Kidney (tissue), 22 donors: ENCODE measurements at places on chromosomes 16 and 17.

DNA sequence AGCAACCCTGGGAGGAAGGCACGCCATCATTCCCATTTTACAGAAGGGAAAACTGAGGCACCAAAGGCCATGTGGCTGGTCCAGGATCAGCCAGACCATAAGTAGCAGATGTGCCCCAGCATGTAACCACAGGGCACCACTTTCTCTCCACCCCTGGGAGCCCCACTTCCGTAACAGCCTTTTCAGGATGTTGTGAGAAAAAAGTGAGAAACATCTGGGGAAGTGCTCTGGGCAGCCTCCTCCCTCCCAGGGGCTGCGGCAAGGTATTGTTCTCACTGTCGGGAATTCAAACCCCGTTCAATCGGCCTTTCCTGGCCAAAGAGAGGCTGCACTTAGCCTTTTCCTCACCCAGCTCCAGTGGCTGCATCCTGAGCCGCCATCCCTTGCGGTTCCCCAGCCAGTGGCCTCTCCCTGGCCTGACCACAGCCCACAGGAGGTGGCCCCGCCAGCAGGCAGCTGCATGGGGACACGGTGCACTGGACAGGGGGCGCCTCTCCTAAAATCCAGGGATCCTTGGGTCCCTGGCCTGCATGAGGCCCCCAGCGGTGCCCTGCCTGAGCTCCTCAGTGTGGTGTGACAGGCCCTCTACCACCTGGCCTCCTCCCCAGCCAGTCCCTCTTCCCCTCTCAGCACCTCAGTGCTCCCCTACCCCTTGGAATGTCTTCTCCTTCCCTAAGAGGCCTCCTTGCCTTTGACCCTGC is 5.7 kb upstream of the CDH5 start:
- no peaks in the 10 kb centered on the region for H3K27me3 ChIP-seq
- no peaks in the 10 kb centered on the region for H3K36me3 ChIP-seq
- no peak overlapping the region for H3K4me3 ChIP-seq
- no peak for DNase-seq
- no peaks in the 10 kb centered on the region for H3K4me1 ChIP-seq

DNA sequence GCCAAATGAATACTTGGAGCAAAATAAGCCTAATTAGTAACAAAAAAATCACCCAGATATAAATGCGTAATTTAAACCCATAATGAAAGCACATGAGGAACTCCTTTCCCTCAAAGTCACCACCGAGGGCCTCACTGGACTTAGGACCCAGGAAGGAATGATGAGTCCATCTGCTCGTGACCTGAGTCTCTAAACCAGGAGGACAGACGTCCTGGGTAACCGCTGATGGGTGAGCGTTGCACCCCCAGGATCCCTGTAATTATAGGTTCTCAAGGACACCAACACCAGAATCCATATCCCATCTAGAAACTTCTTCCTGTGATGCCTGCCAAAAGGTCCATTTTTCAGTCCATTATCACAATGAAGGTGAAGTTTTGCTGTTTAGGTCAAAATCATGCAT is 121.4 kb downstream of the ZNF778 start:
- H3K36me3 ChIP-seq: no peaks in the 10 kb centered on the region
- H3K4me3 ChIP-seq: no peak overlapping the region
- no peak for DNase-seq
- H3K27ac ChIP-seq: no peak overlapping the region
- H3K4me1 ChIP-seq: peaks cover 4% of the 10 kb centered on the region
- H3K27me3 ChIP-seq: no peaks in the 10 kb centered on the region

DNA sequence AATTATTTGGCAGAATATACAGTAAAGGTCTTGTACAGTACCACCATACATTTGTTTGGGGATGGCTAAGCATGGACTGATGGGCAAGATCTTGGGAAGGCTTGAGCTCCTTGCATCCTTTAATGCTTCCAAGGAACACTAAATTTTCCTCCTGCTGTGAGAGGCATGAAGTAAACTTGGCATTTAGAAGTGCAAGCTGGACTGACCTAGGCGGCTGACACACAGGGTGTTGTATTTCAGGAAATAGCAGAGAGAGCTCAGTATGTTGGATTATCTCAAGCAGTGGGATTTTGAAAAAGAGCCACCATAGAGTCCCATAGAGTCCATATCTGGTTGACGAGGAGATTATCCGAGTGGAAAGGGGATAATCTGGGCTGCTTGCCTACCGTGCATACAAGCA is 2137.1 kb downstream of the TP53TG3F start:
- H3K36me3 ChIP-seq: no peaks in the 10 kb centered on the region
- H3K4me3 ChIP-seq: no peak overlapping the region
- H3K27ac ChIP-seq: no peak overlapping the region
- H3K27me3 ChIP-seq: no peaks in the 10 kb centered on the region

DNA sequence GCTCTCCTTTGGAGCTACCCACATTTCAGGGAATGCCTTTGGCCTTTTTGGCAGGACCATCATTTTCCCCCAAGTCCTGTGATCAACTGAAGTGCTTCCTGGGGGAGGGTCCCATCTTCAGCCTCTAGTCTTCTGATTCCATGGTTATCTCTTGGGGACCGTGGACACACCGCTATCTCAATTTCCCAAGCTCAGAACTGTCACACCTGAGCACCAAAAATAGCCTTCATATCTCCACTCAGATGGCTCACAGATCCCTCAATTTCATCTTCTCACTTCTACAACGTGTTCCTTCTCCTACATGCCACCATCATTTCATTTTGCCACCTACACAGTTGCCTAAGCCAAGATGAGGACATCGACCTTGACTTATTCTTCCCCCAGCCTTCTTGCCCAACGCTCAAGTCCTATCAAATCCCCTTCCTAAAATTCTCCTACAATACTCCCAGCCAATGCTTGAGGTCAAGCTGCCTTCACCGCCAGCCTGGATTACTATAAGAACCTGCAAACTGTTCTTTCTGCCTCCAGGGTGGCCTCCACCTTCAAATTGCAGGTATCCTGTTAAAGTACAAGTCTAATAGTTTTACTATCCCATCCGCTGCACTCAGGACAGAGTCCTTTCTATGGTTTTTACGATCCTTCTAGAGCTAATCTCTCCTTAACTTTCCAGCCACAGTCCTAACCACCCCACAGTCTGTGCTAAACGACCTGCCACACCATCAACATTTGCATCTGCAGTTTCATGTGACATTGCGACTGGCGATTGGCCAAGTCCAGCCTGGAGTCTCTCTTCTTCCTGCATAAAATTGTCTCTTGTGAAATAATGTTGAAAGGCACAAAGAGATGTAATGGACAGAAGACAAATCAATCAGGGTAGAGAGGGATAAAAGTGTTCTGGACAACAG is 6.2 kb downstream of the ATP6V0D1 start:
- H3K36me3 ChIP-seq: no peaks in the 10 kb centered on the region
- no peaks in the 10 kb centered on the region for H3K4me1 ChIP-seq
- H3K27ac ChIP-seq: no peak overlapping the region
- DNase-seq: no peak
- H3K4me3 ChIP-seq: no peak overlapping the region

GRCh38 chr17:57810721-57811637 is 38.9 kb downstream of the MRPS23 start:
- H3K4me3 ChIP-seq: peak overlapping the region; percentile 25
- H3K36me3 ChIP-seq: no peaks in the 10 kb centered on the region
- peak; percentile 64 for DNase-seq
- no peaks in the 10 kb centered on the region for H3K27me3 ChIP-seq
- H3K27ac ChIP-seq: peak overlapping the region; percentile 69

GRCh38 chr17:62882284-62882683 is 74.2 kb upstream of the MARCHF10 start:
- no peaks in the 10 kb centered on the region for H3K27me3 ChIP-seq
- no peaks in the 10 kb centered on the region for H3K4me1 ChIP-seq
- DNase-seq: no peak
- H3K4me3 ChIP-seq: no peak overlapping the region
- H3K27ac ChIP-seq: no peak overlapping the region
- no peaks in the 10 kb centered on the region for H3K36me3 ChIP-seq

- H3K4me3 ChIP-seq: no peak overlapping the region
- H3K4me1 ChIP-seq: no peaks in the 10 kb centered on the region
- no peaks in the 10 kb centered on the region for H3K27me3 ChIP-seq
Measured at GRCh38 chr16:19219836-19220235, 51.8 kb downstream of the SYT17 start.

- peaks cover 2% of the 10 kb centered on the region for H3K36me3 ChIP-seq
- no peak for DNase-seq
- H3K4me1 ChIP-seq: no peaks in the 10 kb centered on the region
- H3K27me3 ChIP-seq: no peaks in the 10 kb centered on the region
Measured at GRCh38 chr17:37146086-37147064, 197.6 kb downstream of the AATF start.

- no peaks in the 10 kb centered on the region for H3K36me3 ChIP-seq
- peak overlapping the region; percentile 67 for H3K27ac ChIP-seq
- H3K27me3 ChIP-seq: no peaks in the 10 kb centered on the region
- peaks cover 4% of the 10 kb centered on the region for H3K4me1 ChIP-seq
- no peak overlapping the region for H3K4me3 ChIP-seq
Measured at GRCh38 chr17:67442787-67443624, 65.9 kb downstream of the PITPNC1 start.

- no peak for DNase-seq
- peaks cover 15% of the 10 kb centered on the region for H3K4me1 ChIP-seq
- no peaks in the 10 kb centered on the region for H3K36me3 ChIP-seq
- no peak overlapping the region for H3K27ac ChIP-seq
Measured at GRCh38 chr16:75004460-75004859, 5.6 kb downstream of the ZNRF1 start.

DNA sequence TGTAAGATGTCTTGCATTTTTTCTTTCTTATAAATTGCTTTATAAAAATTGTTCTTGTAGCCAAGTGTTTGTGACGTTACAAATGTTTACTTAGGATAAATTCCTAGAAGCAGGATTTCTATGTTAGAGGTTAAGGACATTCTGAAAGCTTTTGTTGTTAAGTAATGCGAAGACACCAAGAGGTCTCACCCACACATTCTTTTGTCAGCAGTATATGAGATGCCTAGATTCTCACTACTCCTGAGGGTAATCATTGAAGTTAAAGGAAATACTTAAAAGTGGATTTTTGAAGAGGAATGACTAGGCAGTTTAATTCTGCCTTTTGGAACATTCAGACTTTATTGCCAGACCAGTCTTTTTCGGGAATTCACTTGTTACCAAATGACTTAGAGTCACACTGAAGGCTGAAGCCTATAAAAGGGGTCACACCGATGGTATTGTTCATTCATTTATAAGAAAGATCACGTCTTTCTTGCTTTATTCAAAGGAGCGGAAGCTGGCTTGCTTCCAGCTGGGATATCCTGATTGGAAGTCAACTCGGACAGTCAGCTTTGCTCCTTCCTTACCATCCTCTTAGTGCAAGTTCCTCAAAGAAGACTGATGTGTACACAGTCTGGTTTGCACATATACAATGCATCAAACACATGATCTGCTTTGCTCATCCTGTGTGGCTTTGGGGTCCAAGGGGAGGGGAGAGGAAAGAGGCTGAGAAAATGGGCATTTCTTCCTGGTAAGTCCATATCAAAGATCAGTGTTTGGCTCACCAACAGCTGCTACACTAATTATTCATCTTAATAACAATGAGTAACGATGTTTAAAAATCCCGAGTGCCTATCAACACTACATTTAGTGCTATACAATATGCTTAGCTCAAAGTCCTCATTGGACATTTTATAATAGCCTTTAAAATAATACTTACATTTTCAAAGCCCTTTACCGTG is 160.0 kb downstream of the MAP2K6 start:
- no peak for DNase-seq
- no peaks in the 10 kb centered on the region for H3K36me3 ChIP-seq
- no peak overlapping the region for H3K4me3 ChIP-seq
- H3K4me1 ChIP-seq: peaks cover 15% of the 10 kb centered on the region

DNA sequence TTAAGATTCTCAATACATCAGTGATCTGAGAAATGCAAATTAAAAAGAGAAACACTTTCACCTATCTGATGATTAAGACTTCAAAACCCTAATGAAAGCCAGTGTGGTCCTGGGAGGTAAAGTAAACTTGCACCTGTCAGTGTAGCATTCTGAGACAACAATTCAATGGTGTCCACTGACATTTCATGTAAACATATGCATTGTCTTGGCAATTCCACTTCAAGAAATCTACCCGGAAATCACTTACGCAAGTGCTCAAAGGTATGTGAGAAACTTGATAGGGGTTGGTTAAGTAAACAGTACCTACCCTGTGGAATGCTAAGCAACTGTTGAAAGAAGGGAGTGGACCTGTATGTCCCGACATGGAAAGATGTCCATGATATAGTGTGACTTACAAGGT is 2.1 kb downstream of the ST6GALNAC1 start:
- H3K4me1 ChIP-seq: peaks cover 9% of the 10 kb centered on the region
- no peak overlapping the region for H3K4me3 ChIP-seq
- peak; percentile 80 for DNase-seq
- no peak overlapping the region for H3K27ac ChIP-seq

GRCh38 chr16:29784901-29785500 is 5.5 kb upstream of the KIF22 start:
- no peaks in the 10 kb centered on the region for H3K36me3 ChIP-seq
- peak; percentile 81 for DNase-seq
- H3K4me3 ChIP-seq: peak overlapping the region; percentile 49

- H3K4me3 ChIP-seq: no peak overlapping the region
- no peaks in the 10 kb centered on the region for H3K27me3 ChIP-seq
- peaks cover 12% of the 10 kb centered on the region for H3K36me3 ChIP-seq
- no peak for DNase-seq
- no peak overlapping the region for H3K27ac ChIP-seq
Measured at GRCh38 chr16:30969246-30969842, 11.8 kb downstream of the SETD1A start.

DNA sequence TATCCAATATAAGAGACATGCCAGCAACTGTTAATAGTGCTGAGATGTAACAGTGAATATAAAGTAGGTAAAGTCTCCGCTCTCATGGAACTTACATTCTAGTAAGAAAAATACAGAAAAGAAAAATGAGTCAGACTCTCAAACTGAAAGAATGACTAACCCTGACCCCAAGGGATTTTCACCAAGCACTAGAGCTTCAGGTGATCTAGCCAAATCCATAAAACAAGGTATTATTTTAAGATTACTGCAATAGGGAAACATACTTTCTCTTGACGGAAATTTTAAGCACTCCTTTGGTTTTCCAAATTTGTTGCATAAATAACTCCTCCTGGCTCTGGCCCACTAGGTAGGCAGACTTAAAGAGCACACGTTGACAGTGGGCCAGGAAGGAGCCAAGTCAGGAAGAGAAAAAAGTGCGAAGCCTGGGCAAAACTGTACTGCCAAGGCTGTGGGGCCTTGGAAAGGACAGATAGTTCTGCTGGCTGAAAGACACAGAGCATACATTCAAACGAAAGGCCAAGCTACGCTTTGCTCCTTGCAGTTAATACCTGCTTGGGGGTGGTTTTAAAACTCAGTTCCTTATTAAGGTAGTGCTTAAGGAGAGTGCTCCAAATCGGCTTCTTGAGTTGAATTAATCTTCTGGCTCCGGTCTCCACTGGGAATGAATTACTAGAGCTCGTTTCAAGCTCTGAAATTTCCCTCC is 1.4 kb downstream of the GOT2 start:
- H3K4me3 ChIP-seq: peak overlapping the region; percentile 86
- no peaks in the 10 kb centered on the region for H3K27me3 ChIP-seq
- no peak for DNase-seq
- peak overlapping the region; percentile 81 for H3K27ac ChIP-seq
- H3K4me1 ChIP-seq: peaks cover 8% of the 10 kb centered on the region
